Activated T-helper 9 cell treated with anti-CD3 and anti-CD28 coated beads, Interleukin-2, amount 50 U/mL, for 16 hours (primary cell): ENCODE measurements at places on chromosomes 6 and 20.
A peak's percentile ranks its signal among the peaks of the same experiment; 100 is the strongest.

GRCh38 chr6:74870403-74870802 lies 335.4 kb downstream of the COL12A1 start:
- DNase-seq: no peak

DNA sequence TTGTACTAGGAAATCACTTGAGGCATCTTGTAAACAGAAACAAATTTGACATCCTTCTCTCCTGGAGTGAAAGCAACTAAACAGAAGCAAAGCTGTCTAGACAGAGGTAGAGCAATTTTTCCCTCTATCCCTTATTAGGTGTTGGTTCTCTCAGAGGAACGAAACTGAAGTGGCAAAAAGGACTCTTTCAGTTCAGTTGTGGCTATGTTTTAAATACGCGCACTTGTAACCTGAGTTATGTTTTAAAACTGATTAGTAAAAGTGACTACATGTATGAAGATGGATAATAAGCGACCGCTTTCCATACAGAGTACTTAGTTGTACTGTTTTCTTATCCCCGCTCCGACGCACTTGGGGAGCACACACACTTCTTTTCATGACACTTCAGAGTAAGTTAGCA lies 551.0 kb downstream of the PHF3 start:
- no peak for DNase-seq

DNA sequence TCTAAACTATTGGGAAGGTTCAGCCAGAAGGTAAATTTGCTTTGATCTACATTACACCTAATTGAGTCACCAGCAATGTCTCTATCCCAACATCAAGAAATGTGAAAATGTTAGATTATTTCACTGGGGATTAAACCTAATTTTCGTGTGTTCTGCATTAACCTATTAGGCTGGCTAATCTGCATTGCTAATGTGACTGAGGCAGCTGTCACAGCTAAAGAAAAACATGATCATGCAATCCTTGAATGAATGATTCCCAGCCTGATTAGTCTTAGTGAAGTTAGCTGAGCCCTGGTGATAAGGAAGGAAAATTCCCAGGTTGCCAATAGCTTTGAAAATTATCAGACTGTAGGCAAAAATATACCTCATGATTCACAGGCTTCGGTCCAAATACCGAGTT lies 135.3 kb downstream of the LINC00237 start:
- DNase-seq: no peak

- no peak for DNase-seq
Measured at GRCh38 chr6:167153521-167153959, 4.2 kb downstream of the GPR31 start.

DNA sequence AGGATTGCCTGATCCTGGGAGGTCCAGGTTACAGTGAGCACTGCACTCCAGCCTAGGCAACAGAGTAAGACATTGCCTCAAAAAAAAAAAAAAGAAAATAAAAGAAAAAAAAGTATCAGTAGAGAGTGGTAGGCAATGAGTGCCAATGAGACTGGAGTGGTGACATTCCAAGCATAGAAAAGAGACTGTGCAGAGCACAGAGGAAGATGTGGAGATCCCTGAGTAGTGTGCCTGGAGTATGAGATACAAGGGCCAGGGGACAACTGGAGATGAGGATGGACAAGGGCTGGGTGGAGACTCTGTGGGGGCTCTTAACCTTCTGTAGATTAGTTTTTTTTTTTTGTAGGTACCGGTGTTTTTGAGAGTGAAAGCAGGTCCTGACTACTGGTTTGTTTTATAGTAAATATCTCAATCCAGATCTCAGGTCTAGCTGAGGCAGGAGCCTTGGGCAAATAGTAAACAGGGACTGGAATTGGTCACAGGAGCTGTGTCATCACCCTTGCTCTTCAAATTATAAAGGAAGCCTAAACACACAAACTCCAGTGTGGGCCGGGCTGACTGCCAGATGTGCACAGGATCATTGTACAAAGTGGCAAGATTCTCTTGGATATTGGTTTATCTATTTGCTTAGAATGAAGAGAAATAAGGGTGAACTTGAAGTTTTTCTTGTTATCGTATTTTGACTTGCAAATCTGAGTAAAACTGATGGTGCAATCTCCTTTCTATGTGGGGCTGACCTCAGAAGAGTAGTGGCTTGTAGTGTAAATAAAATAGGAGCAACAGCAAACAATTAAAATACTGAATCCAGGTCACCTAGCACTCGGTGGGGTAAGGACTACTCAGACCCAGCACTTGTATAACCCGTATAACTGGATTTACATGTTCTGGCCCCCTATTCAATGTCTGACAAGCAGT lies 144.9 kb downstream of the SOX4 start:
- no peak for DNase-seq

DNA sequence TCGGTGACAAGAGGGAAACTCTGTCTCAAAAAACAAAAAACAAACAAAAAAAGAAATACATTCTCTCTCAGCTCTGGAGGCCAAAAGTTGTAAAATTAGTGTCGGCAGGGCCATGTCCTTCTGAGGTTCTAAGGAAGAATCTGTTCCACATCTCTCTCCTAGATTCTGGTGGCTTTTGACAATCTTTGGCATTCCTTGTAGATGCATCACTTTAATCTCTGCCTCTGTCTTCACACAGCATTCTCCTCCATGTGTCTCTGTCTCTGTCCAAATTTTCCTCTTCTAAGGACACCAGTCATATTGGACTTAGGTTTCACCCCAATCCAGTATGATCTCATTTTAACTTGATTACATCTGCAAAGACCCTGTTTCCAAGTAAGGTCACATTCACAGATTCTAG lies 9.1 kb downstream of the PPP2R5D start:
- DNase-seq: no peak

DNA sequence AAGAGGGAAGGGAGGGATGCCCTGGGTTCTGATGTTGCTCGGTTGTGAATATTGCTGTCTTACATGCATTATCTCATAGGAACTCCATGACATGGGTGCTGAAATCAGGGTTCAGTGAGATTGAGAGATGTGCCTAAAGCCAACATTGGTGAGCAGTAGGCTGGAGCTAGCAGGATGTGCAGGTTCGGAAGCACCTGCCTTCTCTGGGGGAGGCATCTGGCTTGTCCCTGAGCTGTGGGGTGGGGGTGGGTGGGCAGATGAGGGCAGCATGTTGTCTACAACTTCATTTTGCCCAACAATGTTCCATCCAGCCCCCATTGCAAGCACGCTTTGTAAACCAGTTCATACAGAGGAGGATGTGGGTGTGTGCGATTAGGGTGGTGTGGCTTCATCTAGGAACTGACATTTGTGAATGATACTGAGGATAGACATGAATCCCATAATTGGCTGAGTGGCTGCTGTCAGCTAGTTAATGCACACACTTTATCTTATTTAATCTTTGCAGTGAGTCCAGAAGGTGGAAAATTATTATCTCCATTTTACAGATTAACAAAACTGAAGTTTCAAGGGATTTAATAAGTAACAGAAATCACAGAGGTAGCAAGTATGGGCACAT lies 119.4 kb downstream of the SYNDIG1 start:
- DNase-seq: no peak

- no peak for DNase-seq
Measured at GRCh38 chr6:109687271-109687761, 3.7 kb downstream of the AK9 start.

DNA sequence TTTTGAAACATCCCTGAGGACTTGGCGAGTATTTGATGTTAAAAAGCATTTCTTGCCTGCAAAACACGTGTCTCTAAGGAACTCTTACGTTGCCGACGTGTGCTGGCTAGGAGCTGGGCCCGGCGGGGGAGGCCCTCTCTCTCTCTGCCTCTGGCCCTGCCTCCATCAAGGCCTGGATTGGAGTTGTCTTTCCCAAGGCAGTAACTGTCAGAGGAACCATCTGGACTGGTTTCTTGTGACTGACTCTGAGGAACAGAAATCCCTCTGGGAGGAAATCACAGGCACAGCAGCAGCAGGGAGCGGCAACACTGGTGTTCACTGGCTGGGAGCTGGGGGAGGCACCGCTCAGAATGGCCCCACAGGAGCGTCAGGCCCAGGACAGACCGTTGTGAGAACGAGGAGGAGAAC lies 244.2 kb downstream of the NRN1 start:
- no peak for DNase-seq

DNA sequence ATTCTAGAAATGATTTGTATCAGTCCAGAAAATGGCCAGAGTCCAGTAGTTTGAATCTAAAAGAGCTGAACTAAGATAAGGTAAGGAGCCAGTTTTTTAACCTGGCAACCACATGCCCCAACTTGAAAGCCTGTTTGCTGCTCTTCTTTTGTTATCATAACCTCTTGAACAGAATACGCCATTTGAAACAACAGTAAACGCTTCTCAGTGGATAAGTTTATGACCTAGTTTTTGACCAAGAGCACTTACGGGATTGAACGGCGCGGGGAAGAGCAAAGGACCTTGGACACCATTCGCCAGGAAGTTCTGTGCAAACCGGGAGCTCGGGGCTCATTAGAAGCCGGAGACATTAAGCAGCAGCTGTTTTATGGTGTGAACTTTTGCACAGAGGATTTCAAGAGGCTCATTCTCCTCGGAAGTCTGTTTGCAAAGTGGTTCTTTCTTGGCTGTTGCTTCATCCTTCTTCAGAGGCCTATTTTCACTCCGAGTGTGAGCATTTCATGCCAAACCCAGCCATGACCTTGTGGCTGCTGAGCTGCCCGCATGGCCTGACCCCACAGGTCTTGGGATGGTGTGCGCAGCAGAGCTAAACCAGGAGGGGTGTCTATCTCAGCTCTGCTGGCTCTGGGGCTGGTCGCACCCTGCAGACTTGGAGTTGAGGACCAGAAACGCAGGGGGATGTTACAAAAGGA lies 215.1 kb downstream of the SOX4 start:
- DNase-seq: no peak

DNA sequence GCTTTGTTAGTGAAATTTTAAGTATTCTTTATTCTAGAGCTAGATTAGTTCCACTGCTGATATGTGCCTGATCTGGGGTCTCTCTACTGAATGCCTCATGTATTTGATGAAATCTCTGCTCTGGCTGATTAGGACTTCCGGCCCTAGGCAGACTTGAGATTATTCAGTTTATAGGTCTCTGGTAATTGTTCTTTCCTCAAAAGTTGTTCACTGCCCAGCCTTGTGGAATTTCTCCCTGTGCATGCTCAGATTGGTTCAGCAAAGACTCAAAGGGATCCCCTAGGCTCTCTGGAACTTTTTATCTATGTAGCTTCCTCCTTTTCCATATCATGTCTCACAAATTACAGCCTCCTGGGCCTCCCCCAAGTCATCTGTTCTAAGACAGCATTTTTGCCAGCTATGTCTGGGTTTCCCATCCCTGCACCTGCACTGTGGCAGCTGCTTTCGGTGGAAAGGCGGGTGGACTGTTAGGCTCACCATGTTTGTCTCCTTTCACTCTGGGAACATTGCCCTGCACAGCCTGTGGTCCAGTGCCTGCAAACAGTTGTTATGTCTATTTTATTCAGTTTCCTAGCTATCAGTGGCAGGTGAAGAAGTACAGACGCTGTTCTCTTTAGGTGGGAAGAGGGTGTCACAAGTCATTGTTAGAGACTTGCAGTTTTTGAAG lies 73.7 kb downstream of the RPP40 start:
- DNase-seq: no peak

- no peak for DNase-seq
Measured at GRCh38 chr20:46695892-46696291, 6.6 kb upstream of the TP53RK start.

DNA sequence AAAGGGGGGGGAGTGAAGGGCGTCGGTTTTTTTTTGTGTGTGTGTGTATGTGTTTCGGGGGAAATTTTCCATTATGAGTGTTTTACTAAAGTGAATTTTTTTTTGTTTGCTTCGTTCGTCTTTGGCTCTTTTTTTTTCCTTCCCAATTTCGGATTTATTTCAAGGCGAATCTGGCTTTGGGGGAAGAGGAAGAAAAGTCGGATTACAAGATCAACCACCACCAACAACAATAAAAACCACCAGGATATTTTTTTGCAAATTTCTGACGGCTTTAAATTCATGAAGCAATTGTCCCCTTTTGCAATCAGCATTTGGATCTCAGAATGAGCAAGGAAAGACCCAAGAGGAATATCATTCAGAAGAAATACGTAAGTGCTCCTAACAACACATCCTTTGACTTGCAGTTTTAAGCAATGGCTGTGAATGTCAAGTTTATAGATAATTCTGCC lies 372 bp downstream of the JARID2 start:
- no peak for DNase-seq

GRCh38 chr20:1252416-1252815 lies 13.7 kb upstream of the SNPH start:
- no peak for DNase-seq

- peak; percentile 71 for DNase-seq
Measured at GRCh38 chr6:30102970-30103871, 9.7 kb downstream of the TRIM31 start.

GRCh38 chr6:117072781-117073180 lies 192.6 kb upstream of the VGLL2 start:
- DNase-seq: no peak

GRCh38 chr20:5977223-5977622 lies 26.8 kb downstream of the MCM8 start:
- DNase-seq: no peak

DNA sequence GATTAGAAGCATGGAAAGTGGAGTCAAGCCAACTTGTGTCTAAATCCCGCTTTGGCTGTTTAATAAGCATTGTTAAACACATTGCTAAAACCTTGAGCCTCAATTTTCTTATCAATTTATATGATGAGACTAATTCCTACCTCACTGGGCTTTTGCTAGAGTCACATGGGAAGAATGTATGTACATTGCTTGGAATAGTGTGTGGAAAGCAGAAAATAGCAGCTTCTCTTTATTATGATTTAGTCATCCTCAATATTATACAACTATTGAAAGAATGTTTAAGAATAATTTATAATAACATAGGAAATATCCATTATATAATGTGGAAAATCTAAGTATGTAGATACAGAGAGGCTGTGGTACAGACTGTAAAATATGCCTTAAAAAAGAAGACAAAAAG lies 313.0 kb upstream of the CDYL start:
- DNase-seq: no peak

- DNase-seq: no peak
Measured at GRCh38 chr20:62979310-62979709, 26.8 kb downstream of the SLC17A9 start.

- DNase-seq: no peak
Measured at GRCh38 chr20:13092111-13092510, 83.3 kb downstream of the SPTLC3 start.

DNA sequence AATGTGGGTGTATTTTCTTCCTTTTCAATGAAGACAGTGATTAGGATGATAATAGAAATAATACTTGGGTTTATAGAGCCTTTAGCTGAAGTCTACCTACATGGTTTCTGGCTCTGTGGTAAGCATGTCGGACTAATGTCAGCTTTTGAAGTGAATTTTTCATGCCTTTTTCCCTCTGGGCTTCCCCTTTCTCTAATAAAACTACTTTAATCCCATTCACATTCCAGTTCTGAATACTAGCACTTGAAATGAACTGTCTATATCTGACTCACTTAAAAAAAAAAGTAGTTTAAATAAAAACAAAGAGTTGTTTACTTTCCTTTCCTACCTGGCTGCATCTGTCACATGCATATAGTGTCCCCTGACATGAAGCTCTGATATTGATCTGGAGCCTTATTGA lies 545.9 kb upstream of the FLRT3 start:
- no peak for DNase-seq
